NCI-H510A treated with DMSO at 0.1 percent for 48 hours (cell line): ENCODE measurements at places on chromosomes 12 and 14.
A peak's percentile ranks its signal among the peaks of the same experiment; 100 is the strongest.

DNA sequence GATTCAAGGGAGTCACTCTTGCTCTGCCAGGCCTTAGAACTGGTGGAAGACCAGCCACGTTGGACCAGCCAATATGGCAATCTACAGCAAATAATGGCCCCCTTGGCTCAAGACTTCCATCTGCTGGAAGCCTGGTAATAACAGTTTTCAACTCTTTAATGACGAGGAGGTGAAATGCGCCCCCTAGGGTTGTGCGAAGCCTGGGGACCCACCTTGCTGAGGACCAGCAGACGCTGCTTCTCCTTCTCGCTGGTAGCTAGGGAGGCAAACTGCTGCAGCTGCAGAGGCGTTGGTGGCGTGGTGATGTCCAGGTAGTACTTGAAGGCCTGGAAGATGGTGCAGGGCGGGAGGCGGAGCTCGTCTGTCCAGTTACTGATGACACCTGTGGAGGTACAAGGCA, 41.5 kb upstream of the FBXO21 start:
- DNase-seq = no peak

DNA sequence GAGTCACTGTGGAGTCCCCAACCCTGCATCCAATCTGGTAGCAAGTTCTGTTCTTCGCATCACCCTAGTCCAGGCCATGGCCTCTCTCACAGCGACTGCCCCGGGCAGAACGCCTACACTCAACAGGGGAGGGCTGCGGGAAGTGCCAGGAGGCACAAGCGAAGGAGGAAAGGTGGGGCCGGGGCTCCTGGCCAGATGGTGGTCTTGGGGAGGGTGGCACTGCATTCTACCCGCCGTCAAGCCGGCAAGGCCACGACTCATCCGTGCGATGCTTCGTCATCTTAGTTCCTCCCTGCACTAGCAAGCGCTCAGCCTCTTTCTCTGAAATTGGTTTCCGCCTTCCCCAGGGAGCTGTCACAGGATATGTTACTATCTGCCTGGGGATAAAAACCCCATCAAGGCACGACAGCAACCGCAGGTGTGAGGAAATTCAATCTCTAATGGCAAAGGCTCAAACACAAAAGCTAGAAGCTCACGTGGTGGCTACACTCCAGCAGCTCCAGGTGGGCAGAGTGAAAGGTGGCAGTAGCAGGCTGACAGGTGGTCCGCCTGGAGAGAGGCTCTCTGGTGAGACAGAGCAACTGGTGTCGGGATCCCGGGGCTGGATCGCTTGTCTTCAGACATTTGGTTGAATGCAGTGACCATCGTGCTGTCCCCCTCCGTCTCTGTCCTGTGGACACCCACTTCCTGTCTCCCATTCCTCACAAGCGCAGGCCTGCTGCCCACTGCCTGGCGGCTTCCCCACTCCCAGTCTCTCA, 34.1 kb downstream of the ACADS start:
- peak; percentile 84 for DNase-seq

- no peak for DNase-seq
Observed at GRCh38 chr14:30854492-30854891, 19.9 kb upstream of the COCH start.

DNA sequence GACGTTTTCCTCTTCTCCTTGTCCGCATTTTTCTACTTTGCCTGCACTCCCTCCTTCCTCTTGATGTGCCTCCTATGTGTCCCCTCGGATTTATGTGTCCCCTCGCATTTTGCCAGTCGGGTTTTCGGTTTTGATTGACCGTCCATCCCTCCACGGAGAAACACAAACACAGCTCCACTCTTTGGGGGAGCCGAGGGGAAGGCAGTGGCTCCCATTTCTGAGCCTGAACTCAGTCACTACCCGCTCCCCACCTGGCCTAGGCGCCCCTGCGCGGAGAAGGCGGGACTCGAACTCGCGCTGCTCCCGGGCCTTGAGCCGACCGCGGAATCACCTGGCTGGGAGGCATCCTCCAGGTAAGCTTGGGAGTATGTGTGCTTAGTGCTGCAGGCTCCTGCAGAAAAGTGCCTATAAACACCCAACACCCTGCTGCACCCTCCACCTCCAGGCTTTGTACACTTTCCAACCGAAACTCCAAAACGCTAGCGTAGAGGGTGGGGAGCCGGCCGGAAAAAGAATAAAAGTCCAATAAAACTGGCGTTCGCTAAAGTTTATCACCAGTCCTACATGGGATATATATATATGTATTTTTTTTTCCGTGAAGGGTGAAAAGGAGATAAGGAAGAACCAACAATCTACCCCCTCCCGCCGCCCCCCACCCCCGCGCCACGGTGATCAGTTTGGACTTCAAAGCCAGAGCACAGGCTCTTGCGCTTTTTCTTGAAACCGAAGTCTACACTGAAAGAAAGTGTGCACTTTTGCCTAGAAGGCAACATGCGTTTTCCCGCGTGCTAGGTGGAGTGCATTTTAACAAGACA, 3.3 kb upstream of the CCND2 start:
- DNase-seq = no peak

DNA sequence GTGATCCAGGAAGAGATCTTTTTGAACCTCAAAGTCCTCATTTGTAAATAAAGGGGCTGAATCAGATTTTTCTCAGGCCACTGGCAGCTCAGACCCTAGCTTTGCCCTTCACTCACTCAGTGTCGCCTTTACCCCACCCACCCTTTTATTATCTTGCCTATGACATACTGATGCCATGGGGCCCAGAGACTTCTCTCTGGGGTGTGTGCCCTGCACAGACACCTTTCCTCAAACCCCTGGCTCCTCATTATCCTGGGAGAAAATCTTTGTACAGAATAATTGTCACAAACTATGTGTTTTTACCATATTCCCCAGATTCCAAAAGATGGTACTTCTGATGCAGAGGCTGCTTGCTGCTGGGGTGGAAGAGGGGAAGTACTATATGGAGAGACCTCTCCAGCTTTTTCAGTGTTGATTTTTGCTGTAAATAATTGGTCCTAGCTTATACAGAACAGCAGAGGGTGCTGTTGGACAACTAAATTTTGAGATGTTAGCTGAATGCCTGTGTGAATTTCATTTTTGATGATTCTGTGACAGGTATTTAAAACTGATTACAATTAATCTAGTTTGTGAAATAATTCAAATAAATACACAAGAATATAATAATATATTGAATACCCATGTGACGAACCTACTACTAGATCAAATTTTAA, 53.9 kb upstream of the DCD start:
- DNase-seq = peak; percentile 68

GRCh38 chr12:108519558-108519957, 4.5 kb downstream of the FICD start:
- DNase-seq = no peak

DNA sequence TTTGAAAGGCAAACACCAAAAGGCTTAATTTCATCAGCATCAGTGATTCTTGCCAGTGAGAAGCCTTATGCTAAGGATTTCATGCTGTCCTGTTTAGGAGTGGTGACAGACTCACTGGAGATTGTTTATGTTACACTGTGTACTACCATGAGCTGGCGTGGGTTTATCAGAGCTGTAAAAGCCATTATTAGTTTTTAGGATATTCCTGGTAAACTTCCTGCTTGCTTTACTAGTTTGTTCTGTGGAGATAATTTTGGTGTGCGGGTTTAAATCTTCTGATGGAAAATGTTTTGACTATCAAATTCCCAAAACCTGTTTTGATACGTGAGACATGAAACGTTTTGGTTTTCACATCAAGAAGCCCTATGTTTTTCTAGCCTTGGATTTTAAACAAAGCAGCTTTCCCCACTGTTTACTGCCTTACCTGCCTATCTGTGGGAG, 15.2 kb downstream of the PPFIBP1 start:
- no peak for DNase-seq

GRCh38 chr14:22280497-22281316, 308.3 kb downstream of the DAD1 start:
- no peak for DNase-seq

DNA sequence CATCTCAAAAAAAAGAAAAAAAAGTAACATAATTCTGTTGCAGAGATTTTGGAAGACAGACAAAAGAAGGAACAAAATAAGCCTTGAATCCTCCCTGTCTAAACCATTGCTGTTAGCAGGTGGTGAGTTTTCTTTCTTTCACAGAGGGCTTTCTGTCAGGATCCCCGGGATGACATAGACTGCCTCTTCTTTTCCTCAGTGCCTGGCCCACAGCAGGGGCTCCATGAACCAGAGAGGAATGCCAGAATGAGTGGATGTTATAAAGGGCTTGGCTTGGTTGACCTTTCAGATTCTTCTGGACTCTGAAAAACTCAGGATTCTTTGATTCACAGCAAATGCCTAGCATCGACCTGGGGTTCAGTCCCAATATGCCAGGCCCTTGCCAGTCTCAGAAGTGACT, 45.8 kb upstream of the CORO1C start:
- DNase-seq = no peak

GRCh38 chr14:69153873-69154270, 953 bp upstream of the DCAF5 start:
- peak; percentile 34 for DNase-seq

GRCh38 chr12:86600664-86601231, 344.6 kb upstream of the MGAT4C start:
- DNase-seq = no peak

DNA sequence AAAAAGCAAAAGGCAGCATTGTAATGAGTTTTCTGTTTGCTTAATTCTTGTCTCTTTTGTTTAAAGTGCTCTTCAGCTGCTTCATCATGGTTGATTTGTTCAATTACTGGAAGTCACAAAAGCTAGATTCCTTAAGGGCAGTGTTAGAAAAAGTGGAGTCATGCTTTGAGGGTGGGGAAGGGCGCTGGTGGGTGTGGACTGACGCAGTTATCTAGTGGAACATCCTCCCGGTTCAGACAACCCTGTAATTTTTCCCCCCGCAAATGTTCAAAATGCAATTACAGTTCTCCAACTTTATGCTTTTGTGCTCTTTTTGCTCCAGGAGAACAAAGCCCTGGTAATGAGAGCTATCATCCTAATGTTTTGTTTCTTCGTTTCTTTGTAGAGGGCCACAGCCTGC, 2.1 kb downstream of the AKAP6 start:
- DNase-seq = peak; percentile 48

DNA sequence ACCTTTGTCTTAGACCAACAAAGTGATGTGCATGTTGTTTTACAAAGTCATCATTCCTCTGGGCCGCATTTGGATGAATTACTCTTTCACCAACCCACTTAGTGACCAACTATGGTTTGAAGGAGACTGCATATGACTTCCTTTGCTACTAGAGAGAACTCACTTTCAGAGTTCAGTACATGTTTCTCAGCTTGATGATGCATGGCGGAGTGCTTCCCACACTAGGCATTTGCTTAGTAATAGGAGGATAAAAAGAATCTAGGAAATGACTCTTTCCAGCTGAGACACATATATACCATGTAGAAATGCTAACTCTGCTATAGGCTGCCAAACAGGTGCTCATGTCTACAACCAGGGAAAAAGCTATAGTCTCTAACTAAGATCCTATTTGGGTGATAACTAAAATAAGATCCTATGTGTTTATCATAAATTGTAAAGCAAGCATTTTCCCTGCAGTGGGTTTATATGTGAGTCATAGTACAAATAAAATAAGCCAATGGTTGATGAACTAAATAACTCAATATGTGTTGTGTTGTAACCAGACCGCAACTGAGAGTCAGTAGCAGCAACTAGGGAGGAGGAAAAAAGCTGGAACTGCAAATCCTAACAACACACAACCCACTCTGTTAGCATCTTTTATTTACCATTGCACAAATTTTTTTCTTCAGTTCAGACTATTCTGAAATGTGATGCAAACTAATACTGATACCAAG, 87.2 kb downstream of the TSPAN8 start:
- no peak for DNase-seq

DNA sequence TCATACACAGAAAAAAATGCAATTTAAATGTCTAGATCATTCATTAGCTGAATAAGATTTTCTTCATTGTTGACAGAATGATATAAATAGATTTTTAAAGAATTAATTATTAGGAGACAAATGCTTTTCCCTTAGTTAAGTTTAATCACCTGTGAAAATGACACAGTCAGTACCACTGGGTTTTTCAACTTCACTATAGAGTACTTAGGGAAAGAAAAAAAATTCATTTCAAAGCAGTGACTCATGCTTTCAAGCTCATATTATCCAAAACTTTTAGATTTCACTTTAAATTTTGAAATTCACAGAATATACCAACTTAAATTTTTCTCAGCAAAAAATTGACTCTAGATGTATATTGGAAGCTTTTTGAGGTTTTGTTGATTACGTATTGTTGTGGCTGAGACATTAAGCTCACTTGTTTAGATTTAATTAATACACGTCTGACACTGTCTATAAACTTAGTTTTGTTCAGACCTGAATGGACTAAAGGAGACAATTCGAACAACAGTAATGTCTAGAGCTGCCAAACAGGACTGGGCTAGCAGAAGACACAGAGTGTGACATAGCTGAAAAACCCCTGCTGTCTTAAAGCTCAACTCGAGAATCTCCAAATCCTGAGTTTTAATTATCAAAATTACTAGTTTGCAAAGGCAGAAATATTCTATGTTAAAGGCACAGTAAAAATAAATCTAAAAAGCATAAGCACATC, 1.6 kb downstream of the MGAT4C start:
- DNase-seq = peak; percentile 24

DNA sequence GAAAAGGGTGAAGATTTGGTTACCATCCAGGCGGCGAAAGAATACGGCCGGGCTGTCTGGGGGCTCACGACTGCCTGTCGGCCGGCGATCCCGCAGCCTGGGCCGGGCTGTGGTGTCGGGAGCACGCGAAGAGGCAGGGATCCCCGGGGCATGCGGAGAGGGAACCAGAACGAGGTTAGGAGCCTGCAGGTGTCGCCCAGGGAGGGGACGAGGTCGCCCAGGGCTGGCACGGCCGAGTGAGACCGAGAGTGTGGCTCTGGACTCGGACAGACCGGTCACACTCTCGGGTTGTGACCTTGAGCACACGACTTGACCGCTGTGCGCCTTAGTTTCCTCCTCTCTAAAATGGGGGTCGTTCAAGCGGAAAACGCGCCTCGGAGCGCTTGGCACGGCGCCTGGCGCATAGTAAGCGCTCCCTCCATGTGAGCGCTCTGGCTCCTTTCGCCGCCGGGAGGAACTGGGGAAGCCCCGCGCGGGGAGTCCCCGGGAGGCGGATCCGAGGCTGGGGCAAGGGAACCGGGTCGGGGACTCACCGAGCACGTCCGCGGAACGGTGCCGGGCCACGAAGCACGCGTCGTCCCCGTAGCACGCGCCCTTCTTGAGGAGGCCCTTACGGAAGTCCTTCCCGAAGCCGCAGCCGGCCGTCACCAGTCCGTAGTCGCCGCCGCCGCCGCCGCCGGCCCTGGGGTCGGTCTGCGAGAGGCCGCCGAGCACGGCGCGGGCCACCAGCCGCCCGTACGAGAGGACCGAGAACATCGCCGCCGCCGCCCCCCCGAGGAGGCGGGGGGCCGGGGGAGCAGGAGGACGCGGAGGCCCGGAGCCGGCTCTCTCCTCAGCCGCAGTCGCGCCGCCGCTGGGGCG, 612 bp downstream of the PPTC7 start:
- no peak for DNase-seq

DNA sequence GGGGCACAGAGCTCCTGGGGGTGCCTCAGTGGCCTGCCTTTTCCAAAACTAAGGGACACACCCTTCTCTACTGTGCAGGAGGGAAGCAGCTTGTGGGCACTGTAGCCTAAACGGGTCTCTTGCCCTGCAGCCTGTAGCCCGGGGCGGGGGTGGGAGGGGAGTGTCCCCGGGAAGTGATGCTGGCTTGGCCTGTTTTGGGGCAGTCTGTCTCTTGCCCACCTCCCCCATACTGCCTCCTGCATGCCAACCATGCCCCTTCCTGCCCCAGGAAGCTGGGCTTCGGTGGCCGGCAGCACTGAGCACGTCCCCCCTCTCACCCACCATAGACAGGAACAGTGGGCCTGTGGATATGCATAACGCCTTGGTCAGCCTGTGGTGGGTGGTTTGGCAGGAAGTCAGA, 43.4 kb downstream of the PRIMA1 start:
- no peak for DNase-seq
